ENCODE measurements at places on chromosomes 1 and 21.

GRCh38 chr1:236149696-236150228 is 7.4 kb downstream of the GPR137B start:
- peak; percentile 64 for DNase-seq

GRCh38 chr1:18794561-18794960 is 64.9 kb downstream of the TAS1R2 start:
- no peak for DNase-seq

GRCh38 chr21:33124889-33125288 is 54.9 kb downstream of the OLIG1 start:
- no peak for DNase-seq

DNA sequence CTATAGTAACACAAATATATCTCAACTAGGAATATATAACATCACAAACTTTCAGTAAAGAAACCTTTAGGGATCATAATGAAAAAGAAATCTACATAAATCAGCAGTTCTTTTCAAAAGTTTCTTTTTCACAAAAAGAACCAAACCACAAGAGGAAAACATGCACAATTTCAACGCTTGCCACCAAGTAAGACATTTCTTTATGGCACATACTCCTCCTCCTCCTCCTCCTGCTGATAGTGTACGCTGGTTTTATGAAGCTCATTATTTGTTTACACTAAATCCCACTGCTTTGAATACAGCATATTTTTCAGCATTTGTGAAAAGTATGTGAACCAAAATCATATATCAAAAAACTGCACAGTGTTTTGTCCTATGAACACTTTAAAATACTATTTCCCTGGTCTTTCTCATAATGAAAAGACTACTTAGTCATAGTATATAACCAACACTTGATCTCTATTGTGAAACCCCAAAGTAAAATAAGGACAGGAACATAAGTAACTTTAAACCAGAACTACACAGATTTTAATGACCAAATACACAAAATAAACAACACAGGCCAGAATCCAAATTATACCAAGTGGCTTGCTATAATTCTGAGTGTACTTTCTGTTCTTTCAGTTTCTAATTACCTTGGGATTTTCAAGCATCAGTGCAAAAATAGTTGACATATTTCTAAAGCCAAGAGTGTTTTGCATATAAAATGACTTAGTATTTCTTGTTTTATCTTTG is 184.2 kb downstream of the EIF4G3 start:
- no peak for DNase-seq

DNA sequence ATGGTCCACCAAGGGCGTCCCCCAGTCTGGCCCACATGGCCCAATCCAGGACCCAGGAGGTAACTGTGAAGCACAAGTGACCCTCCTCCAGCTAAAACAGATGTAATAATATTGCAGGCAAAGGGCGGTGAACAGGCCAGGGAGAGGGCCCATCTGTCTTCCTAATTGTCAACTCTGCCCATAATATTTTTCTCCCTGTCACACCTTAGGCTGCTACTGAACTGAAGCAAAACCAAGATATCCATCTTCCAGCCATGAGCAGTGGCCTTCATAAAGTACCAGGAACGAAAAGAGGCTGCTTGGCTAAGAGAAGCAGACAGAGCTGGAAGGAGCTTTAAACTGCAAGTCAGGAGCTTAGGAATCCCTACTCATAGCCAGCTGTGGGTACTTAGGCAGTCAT is 3.1 kb downstream of the KANK4 start:
- DNase-seq: no peak

DNA sequence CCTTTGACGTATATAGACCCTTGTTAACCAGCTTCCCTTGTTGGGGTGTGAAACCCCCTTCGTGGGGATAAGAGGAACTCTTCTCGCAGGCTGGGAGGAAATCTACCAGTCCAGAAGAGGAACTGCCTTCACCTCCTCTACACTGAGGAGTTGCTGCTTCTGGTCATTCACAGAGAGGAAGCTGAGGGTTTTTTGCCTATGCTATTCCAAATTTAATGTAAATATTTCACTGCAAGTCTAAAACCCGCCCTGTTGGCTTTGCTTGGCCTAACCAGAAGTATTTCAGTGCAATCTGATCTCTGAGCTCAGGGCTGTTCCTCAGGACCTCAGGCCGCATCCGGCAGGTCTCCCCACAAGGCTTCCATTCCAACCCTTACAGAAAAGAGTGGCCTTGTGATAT is 150.1 kb downstream of the HIVEP3 start:
- DNase-seq: no peak

DNA sequence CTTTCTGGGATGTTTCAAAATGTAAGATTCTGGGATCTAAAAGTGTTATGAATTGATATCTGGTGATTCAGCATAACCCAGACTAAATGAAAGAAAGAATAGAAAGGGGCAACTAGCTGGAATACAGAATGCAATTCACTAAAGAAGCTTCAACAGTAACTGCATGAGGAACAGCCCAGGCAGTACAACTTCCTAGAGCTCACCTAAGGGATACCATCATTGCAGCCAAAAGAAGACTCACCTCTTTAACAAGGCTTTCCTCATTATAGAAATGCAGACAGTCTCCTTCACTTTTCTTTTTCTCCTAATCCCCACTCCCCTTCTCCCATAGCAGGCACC is 6.3 kb downstream of the RGS5 start:
- DNase-seq: no peak

DNA sequence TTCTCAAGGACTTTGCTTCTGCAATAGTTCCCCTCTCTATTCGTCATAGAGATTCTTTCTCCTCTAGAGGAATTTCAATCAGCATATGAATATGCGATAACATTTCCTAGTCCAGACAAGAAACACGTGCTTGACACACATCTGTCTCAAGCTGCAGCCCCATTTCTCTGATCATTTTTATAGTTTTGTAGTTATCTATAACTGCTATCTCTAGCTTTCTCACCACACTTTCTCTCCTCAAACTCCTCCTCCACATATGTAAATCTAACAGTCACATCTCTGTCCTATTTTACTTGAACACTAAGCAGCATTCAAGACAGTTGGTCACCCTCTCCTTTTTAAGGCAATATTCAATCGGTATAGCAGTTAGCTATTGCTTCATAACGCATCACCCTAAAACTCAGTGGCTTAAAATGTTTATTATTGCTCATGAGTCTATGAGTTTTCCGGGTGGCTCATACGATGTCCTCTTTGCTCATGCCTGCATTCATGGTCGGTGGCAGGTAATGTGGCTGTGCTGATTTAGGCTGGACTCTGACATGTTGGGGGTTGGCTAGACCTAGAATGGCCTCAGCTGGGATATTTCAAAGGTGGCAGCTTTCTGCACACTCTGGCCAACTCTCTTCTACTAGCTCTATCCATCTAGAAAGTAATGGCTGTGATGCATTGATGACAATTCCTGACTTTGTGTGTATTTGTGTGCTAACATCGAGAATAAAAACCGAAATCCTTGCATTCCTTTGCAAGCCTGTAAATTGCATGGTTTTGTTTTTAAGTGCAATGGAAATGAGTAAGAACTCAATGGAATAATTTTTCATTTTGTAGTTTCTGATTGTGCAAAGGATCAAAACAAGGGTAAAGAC is 20.6 kb downstream of the ATP6V1G3 start:
- DNase-seq: no peak

Measured in thyroid gland (tissue), 4 donors.